ENCODE measurements at places on chromosomes 1 and 21.

DNA sequence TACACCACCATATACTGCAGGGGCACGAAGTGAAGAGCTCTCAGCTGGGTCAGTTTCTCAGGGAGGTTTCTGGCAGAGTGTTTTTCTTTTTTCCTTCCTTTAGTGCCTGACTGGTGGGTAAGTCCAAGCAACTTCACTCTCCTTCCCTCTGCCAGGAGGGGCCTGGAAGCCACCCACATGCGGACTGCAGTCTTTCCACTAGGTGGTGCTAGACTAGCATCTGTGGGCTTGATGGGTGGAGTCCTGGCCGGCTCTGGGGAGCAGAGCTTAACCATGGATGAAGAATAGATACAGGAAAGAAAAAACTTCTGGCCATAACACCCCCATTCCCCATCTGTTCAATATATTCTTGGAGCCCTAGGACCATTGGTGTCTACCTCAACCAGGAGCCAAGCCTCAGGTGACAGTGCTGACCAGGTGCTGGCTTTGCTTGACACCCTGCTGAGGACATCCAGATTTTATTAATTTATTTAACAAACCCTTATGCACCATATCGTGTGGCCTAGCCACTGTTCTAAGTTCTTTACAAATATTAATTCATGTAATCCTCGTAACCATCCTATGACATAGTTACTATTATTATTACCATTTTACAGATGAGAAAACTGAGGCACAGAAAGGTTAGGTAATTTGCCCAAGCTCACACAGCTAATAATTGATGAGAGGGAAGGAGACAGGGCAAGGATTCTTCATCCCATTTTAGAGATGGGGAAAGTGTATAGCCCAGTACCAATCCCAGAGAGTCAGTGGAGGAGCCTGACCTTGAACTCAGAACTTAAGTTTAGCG is 126.7 kb upstream of the CSF3R start:
- DNase-seq = no peak

- DNase-seq = no peak
Measured at GRCh38 chr21:46391773-46392172, 66.9 kb upstream of the DIP2A start.

GRCh38 chr21:37620401-37620800 is 253.8 kb downstream of the DYRK1A start:
- DNase-seq = no peak

DNA sequence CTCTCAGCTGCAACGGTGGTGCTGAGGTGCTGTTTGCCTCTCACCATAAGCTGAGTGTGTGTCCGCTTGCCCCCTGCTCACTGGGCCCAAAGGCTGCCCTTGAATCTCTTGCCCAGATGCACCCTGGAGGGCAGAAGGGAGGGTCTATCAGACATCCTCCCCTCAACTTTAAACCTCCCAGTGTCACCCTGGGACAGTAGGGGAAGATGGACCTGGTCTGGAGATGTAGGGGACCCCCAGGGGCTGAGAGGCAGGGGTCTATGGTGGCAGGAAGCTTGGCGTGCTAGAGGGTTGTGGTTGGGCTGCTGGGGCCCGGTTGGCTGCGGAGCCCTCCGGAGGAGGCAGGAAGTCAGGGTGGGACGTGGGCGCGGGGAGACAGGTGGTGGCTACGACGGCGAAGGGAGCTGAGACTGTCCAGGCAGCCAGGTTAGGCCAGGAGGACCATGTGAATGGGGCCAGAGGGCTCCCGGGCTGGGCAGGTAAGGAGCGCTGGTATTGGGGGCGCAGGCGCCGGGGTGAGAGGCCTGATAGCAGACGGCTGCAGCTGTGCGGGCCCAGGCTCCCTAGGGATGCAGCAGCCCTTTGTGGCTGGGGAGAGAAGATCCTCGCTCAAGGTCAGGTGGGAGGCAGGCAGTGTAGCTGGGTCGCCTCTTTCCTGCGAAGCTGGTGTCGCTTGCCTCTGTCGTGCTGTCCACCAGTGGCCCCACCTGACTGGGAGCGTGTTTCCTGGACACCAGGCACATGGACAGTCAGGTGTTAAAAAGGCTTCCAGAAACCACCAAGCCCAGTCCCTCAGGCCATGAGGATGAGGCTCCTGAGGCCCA is at the start of gene LCK:
LCK (plus strand) TSS at position 373 of the 824 bp plus-strand sequence. CDS start 23,065 bp downstream, outside the sequence.
- DNase-seq = no peak

DNA sequence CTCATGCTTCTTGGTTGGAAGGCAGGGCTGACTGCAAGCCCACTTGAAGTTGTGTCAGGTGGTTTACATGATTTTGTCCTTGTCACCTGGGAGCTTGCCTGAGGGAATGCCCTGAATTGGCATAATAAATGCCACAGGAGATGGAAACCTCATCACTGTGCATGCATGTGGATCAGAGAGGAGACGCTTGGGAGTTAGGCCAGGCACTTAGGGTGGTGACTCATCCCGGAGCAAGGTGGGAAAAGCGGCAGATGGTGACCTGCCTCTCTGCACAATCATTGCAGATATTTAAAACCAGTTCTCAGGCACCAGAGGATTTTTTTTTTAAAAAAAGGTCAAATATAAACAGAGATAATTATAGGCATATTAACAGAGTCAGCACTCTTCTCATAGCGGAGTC is 202.2 kb upstream of the KIAA0040 start:
- DNase-seq = no peak

DNA sequence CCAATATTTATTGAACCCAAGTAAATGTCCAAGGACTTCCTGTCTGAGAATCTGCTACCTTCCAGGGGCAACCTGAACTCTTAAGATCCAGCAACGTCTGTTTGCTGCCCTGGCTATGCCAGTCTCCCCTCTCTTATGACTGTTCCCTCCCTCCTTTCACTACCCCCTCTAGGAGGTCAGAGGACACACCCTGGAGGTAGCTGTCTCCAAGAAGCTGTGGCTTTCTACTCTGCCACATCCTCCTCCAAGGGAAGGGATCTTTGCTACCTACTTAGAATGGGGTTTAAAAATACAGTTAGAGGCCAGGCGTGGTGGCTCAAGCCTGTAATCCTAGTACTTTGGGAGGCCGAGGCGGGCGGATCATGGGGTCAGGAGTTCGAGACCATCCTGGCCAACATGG is 3.6 kb upstream of the SMPDL3B start:
- no peak for DNase-seq

DNA sequence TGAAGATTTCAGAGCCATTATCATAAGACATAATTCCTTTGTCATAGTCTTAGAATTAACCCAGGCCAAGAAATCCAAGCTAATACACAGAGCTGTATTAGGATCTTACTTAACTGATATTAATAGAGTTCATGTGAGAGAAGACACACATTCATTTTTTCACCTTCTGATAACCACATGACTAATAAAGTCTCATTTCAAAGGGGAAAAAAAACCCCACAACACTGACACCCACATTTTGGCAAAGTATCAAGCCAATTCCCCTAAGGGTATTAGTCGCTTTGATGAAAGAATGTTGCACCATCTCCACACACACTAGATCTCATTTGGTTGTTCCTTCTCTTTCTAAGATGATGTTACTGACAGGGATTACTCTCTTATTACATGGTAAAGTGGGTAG is 344.4 kb upstream of the ESRRG start:
- no peak for DNase-seq

- DNase-seq = no peak
Measured at GRCh38 chr1:192118881-192119405, 39.3 kb upstream of the RGS18 start.

GRCh38 chr1:93056214-93056613 is 22.9 kb upstream of the MTF2 start:
- DNase-seq = no peak

GRCh38 chr1:47847763-47848162 is 149.4 kb downstream of the TRABD2B start:
- DNase-seq = no peak

DNA sequence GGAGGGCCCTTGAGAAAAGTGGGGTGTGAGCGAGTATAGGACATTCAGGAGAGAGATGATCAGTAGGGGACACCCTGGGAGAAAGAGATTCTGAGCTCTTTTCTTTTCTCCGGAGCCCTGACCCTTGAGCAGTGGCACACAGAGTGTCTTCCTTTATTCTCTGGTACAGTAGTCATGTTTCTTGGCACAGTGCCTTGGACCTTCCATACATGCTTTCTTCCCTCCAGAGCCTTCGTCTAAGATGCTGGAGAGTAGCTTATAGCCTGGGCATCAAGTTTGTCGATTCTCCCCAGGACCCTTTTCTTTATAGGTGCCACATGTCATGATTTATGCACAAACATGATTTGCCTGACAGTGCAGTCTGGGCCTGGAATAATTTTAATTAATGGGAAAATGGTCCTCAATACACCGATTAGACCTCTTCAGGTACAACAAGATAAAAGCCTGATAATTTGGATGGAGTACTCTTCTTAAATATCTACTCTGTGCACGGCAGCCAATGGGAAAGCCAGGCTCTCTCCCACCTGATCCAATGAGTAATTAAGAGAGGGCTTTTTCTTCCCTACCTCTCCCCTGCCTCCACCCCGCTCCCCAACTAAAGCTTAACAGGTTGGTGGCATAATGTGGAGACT is at the start of gene TBX19:
TBX19 (plus strand) TSS at position 582 of the 632 bp plus-strand sequence. CDS start 214 bp downstream, outside the sequence.
- DNase-seq = no peak

- DNase-seq = no peak
Measured at GRCh38 chr1:203636291-203636690, 9.7 kb downstream of the ATP2B4 start.

DNA sequence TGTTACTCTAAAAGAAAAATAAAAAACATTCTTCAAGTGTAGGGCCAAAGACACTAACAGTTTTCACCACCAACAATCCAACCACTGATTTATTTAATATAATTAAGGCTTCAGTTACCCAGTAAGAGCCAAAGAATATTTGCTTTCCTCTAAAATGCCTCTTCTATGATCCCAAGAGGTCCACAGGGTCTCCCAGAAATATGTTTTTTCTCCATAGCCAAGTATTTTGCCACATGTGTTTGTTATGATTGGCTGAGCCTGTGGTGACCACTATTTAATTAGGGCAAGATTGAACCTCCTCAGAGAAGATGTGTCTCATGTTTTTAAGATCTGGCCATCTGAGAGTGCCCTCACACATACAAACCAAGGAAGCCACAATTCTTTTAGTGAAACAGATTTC is 135.9 kb downstream of the TPR start:
- DNase-seq = no peak

- DNase-seq = no peak
Measured at GRCh38 chr1:89550995-89551394, 26.4 kb downstream of the LRRC8B start.

GRCh38 chr21:29819675-29820326 is 120.0 kb downstream of the GRIK1 start:
- no peak for DNase-seq

- DNase-seq = no peak
Measured at GRCh38 chr1:65216989-65217388, 69.0 kb downstream of the AK4 start.

- no peak for DNase-seq
Measured at GRCh38 chr1:64186138-64186897, 17.1 kb upstream of the UBE2U start.

GRCh38 chr21:25887646-25888306 is 153.0 kb downstream of the GABPA start:
- DNase-seq = no peak

- DNase-seq = peak; percentile 85
Measured at GRCh38 chr1:154813300-154813816, 56.7 kb downstream of the KCNN3 start.

GRCh38 chr1:150484431-150484830 is 2.8 kb upstream of the TARS2 start:
- DNase-seq = no peak

GRCh38 chr1:225940385-225941151 is 452 bp downstream of the LEFTY2 start:
- DNase-seq = no peak

- no peak for DNase-seq
Measured at GRCh38 chr1:159968901-159969300, 14.9 kb upstream of the SLAMF9 start.

GRCh38 chr1:3740752-3741151 is 11.5 kb upstream of the CCDC27 start:
- no peak for DNase-seq

- peak; percentile 31 for DNase-seq
Measured at GRCh38 chr1:215083383-215083961, 935 bp downstream of the KCNK2 start.

- DNase-seq = no peak
Measured at GRCh38 chr1:66375125-66375524, 158.8 kb upstream of the SGIP1 start.

GRCh38 chr1:220880726-220881506 is 1.7 kb downstream of the HLX start:
- DNase-seq = no peak

- DNase-seq = no peak
Measured at GRCh38 chr1:186671136-186671825, 8.9 kb downstream of the PTGS2 start.

- DNase-seq = no peak
Measured at GRCh38 chr1:154410185-154410827, 5.2 kb downstream of the IL6R start.

DNA sequence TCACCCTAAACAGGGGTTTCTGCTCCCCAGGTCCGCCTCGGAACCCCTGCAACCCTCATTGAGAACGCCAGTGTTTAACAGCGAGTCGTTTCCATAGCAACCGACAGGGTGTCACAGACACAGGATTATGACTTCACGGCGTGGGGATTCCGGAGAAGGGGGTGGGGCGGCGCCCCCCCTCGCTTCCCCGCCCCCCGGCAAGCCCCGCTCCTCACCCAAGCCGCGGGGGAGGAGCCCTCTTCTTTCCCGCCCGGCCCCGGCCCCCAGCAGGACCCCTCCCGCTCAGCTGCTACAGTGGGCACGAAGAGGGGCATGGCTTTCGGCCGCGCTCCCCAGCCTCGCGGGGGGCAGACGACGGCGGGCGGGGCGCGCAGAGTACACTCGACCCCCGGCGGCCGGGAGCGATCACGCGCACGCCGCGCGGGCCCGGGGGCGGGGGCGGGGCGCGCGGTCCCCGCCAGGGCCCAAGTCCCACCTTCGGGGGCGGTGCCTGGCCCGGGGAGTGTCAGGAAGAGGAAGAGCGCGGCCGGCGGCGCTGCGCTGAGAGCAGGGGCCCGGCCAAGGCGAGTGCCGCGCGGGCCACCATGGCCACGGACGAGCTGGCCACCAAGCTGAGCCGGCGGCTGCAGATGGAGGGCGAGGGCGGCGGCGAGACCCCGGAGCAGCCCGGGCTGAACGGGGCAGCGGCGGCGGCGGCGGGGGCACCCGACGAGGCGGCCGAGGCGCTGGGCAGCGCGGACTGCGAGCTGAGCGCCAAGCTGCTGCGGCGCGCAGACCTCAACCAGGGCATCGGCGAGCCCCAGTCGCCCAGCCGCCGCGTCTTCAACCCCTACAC is at the start of gene EFHD2:
EFHD2 (plus strand) TSS at position 501 of the 835 bp plus-strand sequence; CDS start at position 585, 84 bp downstream.
- peak; percentile 29 for DNase-seq
